ENCODE measurements at places on chromosomes 11 and 22.

GRCh38 chr22:37014835-37015586 lies 4.2 kb downstream of the TST start:
- no peak for DNase-seq

- DNase-seq, result no peak
These were observed 101.0 kb upstream of the NNMT start for GRCh38 chr11:114195151-114195550.

GRCh38 chr11:128834157-128834556 lies 32.9 kb downstream of the KCNJ1 start:
- DNase-seq, result no peak

- no peak for DNase-seq
These were observed 63.7 kb downstream of the PPFIBP2 start for GRCh38 chr11:7577291-7578190.

DNA sequence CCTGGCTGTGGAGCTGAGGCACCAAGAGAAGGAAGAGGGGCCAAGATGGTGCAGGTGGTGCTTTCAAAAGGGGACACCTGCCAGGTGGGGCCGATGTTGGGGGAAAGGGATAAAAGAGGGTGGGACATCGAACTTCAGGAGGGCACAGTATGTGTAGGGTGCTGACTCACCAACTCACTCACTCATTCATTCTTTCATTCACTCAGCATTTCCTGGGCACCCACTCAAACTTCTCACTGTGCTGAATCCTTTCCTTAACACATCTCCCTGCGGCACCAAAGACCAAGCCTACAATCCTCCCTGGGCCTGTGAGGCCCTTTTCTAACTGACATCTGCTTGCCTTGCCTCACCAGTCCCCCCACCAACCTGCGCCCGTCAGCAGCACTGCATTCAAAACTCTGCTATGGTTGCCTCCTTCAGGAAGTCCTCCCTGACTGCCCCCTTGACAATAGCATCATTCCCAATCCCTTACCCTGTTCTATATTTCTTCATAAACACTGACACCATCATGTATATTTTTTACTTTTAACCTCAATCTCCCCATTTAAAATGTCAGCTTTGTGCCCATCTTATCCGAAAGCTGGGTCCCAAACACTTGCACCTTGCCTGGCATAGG lies 246.6 kb downstream of the MN1 start:
- no peak for DNase-seq

- DNase-seq, result no peak
These were observed 152.4 kb downstream of the NTM start for GRCh38 chr11:131522851-131523250.

GRCh38 chr22:24106385-24107381 lies 74.6 kb upstream of the SUSD2 start:
- no peak for DNase-seq

DNA sequence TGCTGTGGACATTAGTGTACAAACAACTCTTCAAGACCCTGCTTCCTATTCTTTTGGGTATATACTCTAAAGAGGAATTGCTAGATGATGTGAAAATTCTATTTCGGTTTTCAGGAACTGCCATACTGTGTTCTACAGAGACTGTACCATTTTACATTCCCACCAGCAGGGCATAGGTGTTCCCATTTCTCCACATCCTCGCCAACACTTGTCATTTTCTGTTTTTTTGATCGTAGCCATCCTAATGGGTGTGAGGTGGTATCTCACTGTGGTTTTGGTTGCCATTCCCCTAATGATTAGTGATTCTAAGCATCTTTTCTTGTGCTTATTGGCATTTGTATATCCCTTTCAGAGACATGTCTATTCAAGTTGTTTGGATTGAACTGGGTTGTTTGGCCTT lies 29.8 kb upstream of the GRK3 start:
- no peak for DNase-seq

GRCh38 chr11:126510621-126511370 lies 155.3 kb downstream of the ST3GAL4 start:
- no peak for DNase-seq

- no peak for DNase-seq
These were observed 22.2 kb downstream of the PTDSS2 start for GRCh38 chr11:472272-472671.

GRCh38 chr11:117345039-117345438 lies 17.4 kb downstream of the CEP164 start:
- DNase-seq, result no peak

DNA sequence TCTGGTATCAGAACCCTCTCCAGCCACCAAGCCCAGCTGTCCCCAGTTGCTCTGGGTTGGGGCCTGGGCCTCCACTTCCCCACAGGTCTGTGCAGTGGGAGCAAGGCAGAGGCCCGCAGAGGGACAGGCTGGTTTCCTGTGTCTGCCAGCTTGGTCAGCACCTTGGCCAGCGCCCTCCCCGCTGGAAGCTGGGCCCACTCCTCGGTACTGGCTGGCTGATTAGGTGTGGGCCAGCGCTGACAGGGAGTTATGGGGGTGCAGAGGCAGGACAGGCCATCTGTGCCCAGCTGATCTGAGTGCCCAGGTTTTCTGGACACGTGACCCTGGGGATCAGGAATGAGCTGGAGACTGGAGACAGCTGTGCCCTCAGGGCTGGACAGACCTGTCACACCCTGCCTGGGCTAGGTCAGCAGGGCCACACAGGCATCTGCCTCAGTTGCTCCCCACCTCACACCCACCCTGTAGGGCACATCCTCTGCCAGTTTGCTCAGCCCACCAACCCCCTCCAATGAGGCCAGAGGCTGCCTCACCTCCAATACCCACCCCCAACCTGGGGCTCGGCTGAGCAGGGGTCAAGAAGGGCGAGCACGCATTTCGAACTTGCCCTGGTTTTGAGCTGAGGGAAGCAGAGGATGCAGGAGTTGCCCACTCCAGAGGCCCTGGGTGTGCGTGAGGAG lies 175.3 kb downstream of the IGLL1 start:
- DNase-seq, result no peak

GRCh38 chr11:47607380-47607779 lies 13.2 kb upstream of the C1QTNF4 start:
- DNase-seq, result no peak

DNA sequence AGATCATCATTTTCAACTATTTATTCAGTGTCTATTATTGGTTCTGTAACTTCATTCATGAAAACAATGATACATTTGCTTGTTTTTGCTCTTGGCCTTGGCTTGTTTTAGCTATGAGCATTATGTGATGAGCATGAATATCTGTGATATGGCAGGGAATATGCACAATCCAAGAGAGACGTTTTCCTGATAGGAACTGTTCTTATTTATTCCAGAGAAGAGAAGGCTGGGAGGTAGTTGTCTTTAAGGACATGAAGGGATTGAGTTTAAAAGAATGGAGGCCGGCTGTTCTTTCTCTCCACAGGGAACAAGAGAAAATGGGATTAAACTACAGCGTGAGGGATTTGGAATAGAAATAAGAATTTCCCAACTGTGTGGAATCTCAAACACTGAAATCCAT lies 30.3 kb downstream of the BLID start:
- no peak for DNase-seq

DNA sequence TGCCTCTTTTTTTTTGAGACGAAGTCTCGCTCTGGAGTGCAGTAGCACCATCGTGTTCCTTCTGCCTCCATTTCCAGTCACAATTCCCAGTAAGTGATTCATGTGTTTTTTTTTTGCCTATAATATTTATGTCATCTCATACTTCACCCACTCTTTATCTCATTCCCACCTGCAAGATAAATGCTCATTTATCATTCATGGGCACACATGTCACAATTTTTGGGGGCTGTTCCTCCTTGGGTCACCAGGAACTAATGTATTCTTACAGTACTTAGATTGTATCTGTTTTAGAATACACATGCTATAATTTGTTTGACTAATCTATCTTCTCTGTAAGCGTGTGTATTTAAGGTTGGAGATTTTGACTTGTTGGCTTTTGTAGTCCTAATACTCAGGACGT lies 222.7 kb downstream of the SWAP70 start:
- no peak for DNase-seq
